ENCODE measurements at places on chromosomes 5 and 9.

DNA sequence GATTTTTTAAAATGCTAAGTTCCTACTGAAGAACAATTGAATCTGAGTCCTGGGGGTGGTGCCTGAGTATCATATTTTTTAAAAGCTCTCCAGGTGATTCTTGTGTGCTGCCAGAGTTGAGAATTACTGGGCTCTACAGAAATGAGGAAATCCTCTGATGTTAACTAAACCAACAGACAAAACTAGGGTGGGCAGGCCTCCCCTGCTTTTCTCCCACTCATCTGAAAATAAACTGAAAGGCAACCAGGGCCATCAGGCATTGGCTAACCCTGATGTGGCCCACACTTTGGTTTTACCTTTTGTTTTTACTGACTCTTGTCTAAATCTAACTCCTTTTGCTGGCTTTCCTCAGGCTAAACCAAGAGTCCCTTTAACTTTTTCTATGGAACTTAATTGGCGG, 13.3 kb upstream of the CTNNA1 start:
- no peak for DNase-seq

GRCh38 chr5:80357671-80358070, 37.9 kb downstream of the SPZ1 start:
- DNase-seq: no peak

DNA sequence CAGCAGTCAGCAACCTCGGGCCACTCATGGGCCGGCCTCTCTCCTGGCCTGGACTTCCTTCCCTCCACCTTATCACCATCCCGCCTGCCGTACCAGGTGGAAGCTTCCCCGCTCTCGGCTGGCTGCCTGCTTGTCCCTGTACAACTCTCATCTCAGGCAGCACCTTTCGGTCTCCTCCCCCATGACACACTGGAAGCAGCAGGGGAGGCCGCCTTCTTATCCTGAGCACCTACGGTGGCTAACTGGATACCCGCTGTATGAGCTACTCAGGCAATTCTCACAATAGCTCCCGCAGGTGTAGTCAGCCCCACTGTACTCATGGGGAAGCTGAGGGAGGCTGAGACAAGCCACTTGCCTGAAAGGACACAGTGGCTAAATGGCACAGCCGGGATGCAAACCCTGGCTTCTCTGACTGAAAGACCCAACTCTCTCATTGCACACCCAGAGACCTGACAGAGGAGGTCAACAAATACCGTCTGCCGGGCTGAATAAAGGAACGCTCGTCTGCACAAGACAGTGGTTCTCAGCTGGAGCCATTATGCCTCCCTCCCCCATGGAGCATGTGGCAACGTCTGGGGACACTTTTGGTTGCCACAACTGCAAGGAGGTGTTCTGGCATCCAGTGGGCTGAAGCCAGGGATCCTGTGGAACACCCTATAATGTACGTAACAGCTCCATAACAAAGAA, 9.6 kb downstream of the STK10 start:
- no peak for DNase-seq

DNA sequence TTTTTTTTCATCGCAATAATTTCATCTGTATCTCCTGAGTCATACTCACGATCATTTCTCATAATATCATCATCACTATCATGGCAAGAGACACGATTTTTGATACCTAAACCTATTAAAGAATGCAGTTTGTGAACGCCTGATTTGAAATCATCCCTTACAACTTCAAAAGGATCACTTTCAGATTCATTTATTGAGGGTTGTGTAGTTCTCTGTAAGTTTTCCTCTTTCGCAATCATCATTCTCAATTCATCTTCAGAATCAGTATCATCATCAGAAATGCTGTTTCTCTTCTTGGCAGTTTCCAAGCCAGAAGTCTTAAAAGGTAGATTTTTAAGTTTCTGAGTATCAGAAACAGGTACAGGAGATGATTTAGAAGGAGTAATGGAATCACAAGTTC, 9.7 kb downstream of the NOL8 start:
- DNase-seq: no peak

GRCh38 chr5:179824745-179825112, 4.0 kb downstream of the SQSTM1 start:
- DNase-seq: no peak

GRCh38 chr9:7115606-7116005, 357.8 kb downstream of the KDM4C start:
- DNase-seq: no peak

- DNase-seq: no peak
Observed at GRCh38 chr9:114282507-114282906, 40.4 kb upstream of the ORM1 start.

DNA sequence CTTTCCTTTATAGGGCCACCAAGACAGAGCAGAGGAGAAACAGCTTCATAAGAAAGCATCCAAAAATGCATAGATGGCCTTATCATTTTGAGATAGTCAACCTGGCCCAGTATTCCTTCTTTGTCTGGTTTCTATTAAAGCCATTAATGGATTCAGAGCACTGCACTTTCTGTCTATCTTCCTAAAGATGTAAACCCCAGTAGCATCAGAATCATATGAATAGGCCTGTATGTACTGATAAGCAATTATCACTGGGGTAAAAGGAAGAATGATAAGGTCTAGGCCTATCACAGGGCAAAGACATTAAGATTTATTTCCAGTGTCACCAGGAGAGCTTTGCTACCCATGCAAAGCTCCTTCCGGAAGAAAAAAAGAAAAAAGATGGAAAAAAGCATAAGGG, 432.5 kb upstream of the C9orf72 start:
- DNase-seq: no peak

DNA sequence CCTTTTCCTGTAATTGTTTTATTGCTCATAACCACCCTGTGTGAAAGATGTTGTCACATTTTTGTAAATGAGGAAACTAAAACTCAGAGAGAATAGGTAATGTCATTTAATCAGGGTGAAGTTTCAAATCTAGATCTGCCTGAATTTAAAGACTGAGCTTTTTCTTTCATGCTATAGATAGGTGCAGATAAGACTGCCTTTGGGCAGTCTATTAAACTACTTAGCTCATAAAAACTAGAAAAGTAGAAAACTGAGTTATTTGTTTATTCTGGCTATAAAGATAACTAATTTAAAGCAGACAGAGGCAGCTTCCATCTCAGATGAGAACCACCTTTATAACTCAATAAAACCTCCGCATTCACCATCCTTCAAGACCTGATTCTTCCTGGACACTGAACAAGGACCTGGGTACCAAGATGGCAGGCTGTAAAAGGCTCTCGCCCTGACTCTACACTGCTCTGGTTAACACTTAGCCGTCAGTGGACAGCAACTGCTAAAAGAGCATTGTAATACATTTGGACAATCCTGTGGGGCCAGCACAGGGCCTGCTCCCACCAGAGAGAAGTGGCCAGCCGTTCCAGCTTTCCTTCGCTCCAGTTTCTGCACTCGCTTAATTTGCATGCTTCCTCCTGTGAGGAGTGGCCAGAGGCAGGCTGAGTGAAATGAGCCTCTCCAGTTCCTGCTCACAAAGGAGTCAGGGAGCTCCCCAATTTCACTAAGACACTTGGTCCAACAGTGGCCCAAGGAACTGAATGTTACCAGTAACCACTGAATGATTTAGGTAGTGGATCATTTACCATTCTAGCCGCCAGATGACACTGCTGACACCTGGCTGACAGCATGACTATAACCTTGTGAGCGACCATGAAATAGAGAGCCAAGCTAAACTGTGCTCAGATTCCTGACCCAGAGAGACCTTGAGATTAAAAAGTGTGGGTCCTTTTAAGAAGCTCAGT, 566.4 kb downstream of the EFNA5 start:
- DNase-seq: no peak

DNA sequence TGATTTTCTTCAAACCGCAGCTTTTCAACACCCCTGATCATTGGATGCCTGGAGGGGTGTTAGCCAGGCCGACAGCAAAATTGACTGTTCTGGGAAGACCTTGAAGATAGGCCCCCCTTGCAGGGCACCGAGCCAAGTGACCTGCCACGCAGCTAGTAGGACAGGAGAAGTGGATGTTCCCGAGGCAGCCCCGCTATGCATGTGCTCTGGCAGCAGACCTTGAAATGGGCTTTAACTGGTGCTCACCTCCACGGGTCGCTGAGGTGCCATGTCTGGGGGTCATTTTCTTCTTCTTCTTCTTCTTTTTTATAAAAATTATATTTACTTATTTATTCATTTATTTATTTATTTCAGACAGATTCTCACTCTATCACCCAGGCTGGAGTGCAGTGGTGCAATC, 12.6 kb downstream of the FGF18 start:
- no peak for DNase-seq

DNA sequence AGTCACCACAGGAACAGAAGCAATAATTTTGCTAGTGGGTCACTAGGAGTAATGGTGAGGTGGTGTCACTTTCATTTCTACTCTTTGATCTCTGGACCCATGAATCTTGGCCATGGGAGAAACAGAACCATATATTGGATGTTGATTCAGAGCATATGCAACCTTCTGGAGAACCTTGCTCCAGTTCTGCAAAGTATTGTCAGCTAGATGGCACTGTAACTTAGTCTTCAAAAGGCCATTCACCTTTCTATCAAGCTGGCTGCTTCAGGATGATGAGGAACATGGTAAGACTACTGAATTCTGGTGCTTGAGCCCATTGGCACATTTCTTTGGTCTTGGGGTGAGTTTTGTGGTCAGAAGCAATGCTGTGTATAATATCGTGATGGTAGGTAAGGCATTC, 129.1 kb upstream of the FBN2 start:
- no peak for DNase-seq

GRCh38 chr5:33120671-33121070, 320.1 kb upstream of the TARS1 start:
- DNase-seq: no peak

- no peak for DNase-seq
Observed at GRCh38 chr5:32711681-32712480, 760 bp downstream of the NPR3 start.

DNA sequence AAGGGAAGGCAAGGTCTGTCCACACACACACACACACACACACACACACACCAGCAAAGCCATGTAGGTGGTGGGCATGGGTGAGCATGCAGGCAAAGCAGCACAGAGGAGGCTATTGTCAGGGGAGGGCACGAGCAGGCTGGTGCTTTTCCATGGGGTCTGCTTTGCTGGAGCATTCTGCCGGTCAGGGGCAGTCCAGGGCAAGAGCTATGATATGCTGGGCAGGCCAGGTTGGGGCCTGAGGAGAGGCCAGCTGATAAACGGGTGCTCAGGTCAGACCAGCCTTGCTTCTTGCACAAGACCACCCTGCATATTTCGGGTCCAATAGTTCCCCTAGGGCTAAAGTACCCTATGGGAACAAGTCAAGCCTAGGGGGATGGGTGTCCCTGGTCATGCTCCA, 253.9 kb upstream of the DMAC1 start:
- DNase-seq: no peak

DNA sequence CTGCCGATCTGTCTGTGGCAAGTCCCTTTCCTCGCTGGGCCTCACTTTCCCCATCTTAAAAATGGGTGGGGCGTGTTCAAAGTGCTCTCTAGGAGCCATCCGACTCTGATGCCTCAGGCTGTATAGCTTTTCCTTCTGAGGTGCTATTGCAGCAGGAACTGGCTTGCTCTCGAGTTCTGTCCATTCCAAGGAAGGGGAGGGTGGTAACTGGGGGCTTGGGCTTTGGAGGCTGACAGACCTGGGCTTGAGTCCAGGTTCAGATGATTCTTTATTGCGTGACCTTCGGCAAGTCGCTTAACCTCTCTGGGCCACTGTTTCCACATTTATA, 139.5 kb downstream of the RGS3 start:
- DNase-seq: no peak

- no peak for DNase-seq
Observed at GRCh38 chr5:145978708-145979107, 42.3 kb downstream of the SH3RF2 start.

DNA sequence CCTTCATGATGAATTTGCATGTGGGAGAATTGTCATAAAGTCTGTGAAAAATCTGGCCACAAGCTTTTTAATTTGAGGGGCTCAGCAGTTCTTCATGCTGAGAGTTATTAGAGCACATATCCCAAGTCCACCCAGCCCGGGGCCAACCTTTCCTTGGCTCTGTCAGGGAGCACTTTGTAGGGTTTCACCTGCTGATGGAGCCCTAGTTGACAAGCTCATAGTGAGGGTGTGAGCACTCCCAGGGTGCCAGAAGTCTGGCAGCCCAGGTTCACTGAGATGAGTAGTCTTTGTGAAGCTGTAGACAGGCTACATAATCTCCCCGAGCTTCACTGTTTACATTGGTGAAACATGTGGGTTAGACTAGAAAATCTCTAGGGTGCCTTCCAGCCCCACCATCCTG, 97.2 kb upstream of the NREP start:
- no peak for DNase-seq

GRCh38 chr5:141697586-141697985, 15.6 kb upstream of the ARAP3 start:
- no peak for DNase-seq

- no peak for DNase-seq
Observed at GRCh38 chr5:135213466-135214239, 179.6 kb upstream of the PITX1 start.

- DNase-seq: no peak
Observed at GRCh38 chr9:89109666-89110065, 69.0 kb downstream of the SHC3 start.

DNA sequence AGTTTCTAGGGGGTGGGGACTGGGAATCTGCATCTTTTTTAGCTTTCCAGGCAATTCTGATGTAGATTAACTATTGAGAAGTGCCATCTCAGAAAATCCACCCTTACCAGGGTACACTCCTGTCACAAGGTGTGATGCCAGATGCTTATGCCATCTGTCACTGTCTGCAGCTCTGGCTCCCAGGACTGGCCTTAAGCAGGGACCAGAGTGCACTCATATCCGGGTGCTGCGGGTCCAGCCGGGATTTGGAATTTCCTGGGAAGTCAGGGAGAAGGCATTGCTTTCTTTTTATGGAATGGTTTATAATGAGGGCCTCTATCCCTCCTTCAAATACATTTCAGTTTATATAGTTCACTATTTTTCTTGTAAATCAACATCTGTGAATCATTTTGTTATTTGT, 92.6 kb downstream of the TMEM174 start:
- no peak for DNase-seq

DNA sequence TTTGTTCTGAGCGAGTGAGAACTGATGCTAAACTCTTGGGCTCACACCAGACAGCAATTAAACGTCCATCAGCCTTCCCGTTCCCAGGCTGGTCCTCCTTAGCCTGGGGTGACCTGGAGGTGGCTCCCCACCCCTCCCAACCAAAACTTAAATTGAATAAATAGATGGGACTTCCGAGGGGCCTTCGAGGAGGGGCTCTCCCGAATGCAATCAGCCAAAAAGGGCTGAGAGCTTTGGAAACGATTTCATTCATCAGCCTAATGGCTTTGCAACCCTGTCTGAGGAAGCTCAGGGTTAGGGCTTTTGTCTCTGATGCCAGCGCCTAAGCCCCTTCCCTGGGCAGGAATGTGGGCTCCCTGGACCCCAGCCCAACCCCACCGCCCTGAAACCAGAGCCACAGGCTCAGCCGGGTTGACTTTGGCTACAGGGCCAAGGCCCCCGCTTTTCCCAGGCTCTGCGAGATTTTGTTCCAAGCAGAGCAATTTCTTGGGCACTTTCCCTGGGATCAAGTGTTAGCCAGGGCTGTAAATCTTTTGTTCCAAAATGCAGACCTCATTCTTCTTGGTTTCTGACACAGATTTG, 29.2 kb downstream of the LHX3 start:
- no peak for DNase-seq
